Dermis lymphatic vessel endothelial cell (primary cell): ENCODE measurements at places on chromosomes 7 and 10. TPM values are rescaled to one million over a fixed set of nuclear protein-coding genes. Genes with fewer than 3 reads are reported as not detected.

Gene PVRIG
- total RNA-seq: 2.6 TPM in 1 of 2 replicates, not detected in the other

Gene FAM221A
- 5.9 and 9.4 TPM in 2 replicates for total RNA-seq

Gene ASIC3
- 0.09 and 0.11 TPM in 2 replicates for total RNA-seq

Gene CYP3A4
- total RNA-seq: not detected in 2 replicates

Gene TEX36
- total RNA-seq: not detected in 2 replicates

Gene TLX1
- not detected in 2 replicates for total RNA-seq

Gene ANKRD61
- total RNA-seq: under 0.01 and 0.09 TPM in 2 replicates

Gene CYP2W1
- total RNA-seq: not detected in 2 replicates

Gene SHOC2
- total RNA-seq: 51.8 and 56.6 TPM in 2 replicates

Gene TMEM120A
- 52.0 and 106 TPM in 2 replicates for total RNA-seq

Gene TACC2
- total RNA-seq: 0.98 and 2.8 TPM in 2 replicates

Gene CXCL12
- total RNA-seq: 1.4 and 1.6 TPM in 2 replicates

Gene GBX1
- not detected in 2 replicates for total RNA-seq

Gene RBP4
- not detected in 2 replicates for total RNA-seq

Gene MMD2
- not detected in 2 replicates for total RNA-seq

Gene INTS1
- total RNA-seq: 22.5 and 23.2 TPM in 2 replicates

Gene SEC23IP
- total RNA-seq: 13.7 and 23.6 TPM in 2 replicates

Gene DNMBP
- 25.2 and 43.0 TPM in 2 replicates for total RNA-seq

Gene CALN1
- 0.09 and 2.4 TPM in 2 replicates for total RNA-seq

Gene LRRC17
- total RNA-seq: 0.26 and 0.43 TPM in 2 replicates

Gene FZD1
- total RNA-seq: 2.1 and 3.3 TPM in 2 replicates

Gene CNTNAP2
- 0.09 TPM in 1 of 2 replicates, not detected in the other for total RNA-seq

Gene TMEM130
- not detected in 2 replicates for total RNA-seq

Gene DRGX
- total RNA-seq: not detected in 2 replicates

Gene ACSM6
- not detected in 2 replicates for total RNA-seq

Gene CHN2
- 0.34 and 0.65 TPM in 2 replicates for total RNA-seq

Gene AS3MT
- 0.43 and 0.54 TPM in 2 replicates for total RNA-seq

Gene TYW1
- 10.6 and 15.0 TPM in 2 replicates for total RNA-seq

Gene MKI67
- 3.4 and 3.6 TPM in 2 replicates for total RNA-seq

Gene SLC16A9
- total RNA-seq: under 0.01 TPM in 1 of 2 replicates, not detected in the other

Gene ANKIB1
- total RNA-seq: 27.8 and 32.5 TPM in 2 replicates

Gene ZNF438
- 3.1 and 3.6 TPM in 2 replicates for total RNA-seq

Gene EGR2
- 0.17 and 0.22 TPM in 2 replicates for total RNA-seq
